Activated CD4-positive, alpha-beta T cell treated with anti-CD3 and anti-CD28 coated beads for 36 hours (primary cell): ENCODE measurements at places on chromosomes 5 and 9. TPM values are rescaled to one million over a fixed set of nuclear protein-coding genes. Genes with fewer than 3 reads are reported as not detected.

DNA sequence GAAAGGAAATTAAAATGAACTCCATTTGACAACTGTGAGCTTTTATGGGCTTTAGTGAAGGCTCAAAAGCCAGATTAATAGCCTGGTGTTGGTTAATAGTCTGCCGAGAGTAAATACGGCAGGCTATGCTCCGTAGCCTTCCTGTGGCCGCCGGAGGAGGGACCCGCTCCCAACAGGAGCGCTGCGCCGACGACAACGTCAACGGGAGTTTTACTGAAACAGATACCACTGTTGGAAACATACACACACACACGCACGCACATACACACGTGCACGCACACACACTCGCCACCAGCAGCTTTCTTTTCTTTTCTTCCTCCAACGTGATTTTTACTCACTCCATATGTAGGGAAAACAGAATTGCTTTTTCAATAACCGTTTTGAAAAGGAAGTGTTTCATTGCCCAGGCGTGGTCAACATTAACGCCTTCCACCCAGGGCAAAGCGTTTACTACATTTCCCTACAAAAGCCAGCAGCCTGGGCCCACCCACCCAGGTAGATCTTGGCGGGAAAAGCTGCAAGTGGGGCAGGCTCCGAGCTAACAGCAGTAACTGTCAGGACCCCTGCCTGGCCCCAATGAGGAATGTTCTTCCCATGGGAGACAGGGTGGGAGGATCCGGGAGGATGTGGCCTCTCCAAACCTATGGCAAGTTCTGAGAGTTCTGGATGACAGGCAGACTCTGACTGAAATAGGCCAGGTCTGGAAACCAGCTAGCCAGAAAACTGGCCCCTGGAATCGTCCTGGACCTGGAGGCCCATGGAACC is 72.3 kb downstream of the PAX5 start:
- DNase-seq = peak; percentile 29
- no peaks in the 10 kb centered on the region for H3K36me3 ChIP-seq
- no peak overlapping the region for H3K27ac ChIP-seq
- no peak overlapping the region for H3K4me3 ChIP-seq

GRCh38 chr5:32612134-32612888 is 27.0 kb downstream of the SUB1 start:
- no peaks in the 10 kb centered on the region for H3K27me3 ChIP-seq
- H3K27ac ChIP-seq = no peak overlapping the region
- no peak overlapping the region for H3K4me3 ChIP-seq
- peaks cover 7% of the 10 kb centered on the region for H3K36me3 ChIP-seq

SLCO6A1 gene
- total RNA-seq = not detected

CBY3 gene
- total RNA-seq = 0.71 TPM

ARL14EPL gene
- total RNA-seq = not detected

HBEGF gene
- 12.5 TPM for total RNA-seq
